M059J (cell line): ENCODE measurements at places on chromosomes 2 and 18.
A peak's percentile ranks its signal among the peaks of the same experiment; 100 is the strongest.

DNA sequence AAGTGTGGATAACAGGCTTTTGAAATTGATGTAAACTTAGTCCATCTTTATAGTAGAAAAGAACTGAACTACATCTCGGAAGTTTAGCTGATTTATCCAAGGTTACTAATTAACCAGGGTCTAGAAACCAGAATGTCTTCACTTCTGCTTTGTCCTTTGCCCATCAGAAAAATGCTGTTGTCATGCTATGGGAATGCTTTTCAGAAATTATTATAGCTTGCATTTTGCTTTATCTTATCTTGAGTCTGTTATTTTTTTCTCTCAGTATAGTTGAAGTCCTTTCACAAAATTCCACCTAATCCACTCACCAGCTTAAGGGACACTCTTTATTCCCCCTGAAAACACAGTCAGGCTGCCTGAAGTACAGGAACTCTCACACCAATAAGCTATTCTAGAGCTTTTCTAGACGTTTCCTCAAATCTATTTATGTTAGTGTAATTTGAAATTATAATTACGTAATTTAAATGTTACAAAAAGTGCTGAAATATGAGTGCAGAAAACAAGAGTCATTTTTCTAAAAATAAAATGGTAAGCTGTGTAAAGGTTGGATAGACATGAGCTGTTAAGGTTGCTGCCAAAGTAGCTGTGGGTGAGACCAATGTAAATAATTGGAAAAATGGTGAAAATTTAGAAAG lies 456.3 kb downstream of the TGIF1 start:
- no peak for DNase-seq

GRCh38 chr2:72681016-72681995 lies 144.5 kb downstream of the EXOC6B start:
- DNase-seq = no peak

- no peak for DNase-seq
Observed at GRCh38 chr2:232615339-232615738, 18.1 kb upstream of the EFHD1 start.

GRCh38 chr18:11504962-11505361 lies 104.4 kb upstream of the SLC35G4 start:
- DNase-seq = peak; percentile 11

- DNase-seq = no peak
Observed at GRCh38 chr2:116200086-116200485, 1614.4 kb upstream of the DDX18 start.

DNA sequence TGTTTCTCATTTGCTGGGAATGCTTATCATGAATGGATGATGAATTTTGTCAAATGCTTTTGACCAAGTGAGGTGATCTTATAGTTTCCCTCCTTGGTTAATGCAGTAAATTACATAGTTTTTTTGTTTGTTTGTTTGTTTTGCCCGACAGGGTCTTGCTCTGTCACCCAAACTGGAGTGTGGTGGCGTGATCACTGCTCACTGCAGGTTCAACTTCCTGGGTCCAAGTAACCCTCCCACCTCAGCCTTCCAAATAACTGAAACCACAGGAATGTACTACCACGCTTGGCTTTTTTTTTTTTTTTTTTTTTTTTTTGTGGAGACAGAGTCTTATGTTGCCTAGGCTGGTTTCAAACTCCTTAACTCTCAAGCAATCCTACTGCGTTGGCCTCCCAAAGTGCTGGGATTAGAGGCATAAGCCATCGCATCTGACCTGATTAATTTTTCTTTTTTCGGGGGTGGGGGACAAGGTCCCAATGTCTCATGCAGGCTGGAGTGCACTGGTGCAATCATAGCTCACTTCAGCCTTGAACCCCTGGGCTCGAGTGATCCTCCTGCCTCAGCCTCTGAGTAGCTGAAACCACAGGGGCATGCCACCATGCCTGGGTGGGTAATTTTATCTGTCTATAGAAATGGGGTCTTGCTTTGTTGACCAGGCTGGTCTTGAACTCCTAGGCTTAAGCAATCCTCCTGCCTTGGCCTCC lies 48.6 kb downstream of the SMAD2 start:
- peak; percentile 89 for DNase-seq
